ENCODE measurements at places on chromosomes 13 and 19. TPM values are rescaled to one million over a fixed set of nuclear protein-coding genes. Genes with fewer than 3 reads are reported as not detected.
A peak's percentile ranks its signal among the peaks of the same experiment; 100 is the strongest.

CADM4 gene
- 6.6 TPM for total RNA-seq

KASH5 gene
- total RNA-seq, result not detected

LSM14A gene
- 75.9 TPM for total RNA-seq

ZNF350 gene
- total RNA-seq, result 15.6 TPM

CEACAM3 gene
- not detected for total RNA-seq

ZSWIM9 gene
- 5.6 TPM for total RNA-seq

ZNF99 gene
- under 0.01 TPM for total RNA-seq

TNFSF13B gene
- total RNA-seq, result 1.3 TPM

KLK15 gene
- total RNA-seq, result not detected

DENND1C gene
- total RNA-seq, result 0.20 TPM

GRCh38 chr13:84917252-84917878 is 881.9 kb downstream of the SLITRK6 start:
- peak; percentile 12 for DNase-seq

- peak; percentile 42 for DNase-seq
These were observed 13.0 kb upstream of the MYH14 start for GRCh38 chr19:50190439-50190891.

DNA sequence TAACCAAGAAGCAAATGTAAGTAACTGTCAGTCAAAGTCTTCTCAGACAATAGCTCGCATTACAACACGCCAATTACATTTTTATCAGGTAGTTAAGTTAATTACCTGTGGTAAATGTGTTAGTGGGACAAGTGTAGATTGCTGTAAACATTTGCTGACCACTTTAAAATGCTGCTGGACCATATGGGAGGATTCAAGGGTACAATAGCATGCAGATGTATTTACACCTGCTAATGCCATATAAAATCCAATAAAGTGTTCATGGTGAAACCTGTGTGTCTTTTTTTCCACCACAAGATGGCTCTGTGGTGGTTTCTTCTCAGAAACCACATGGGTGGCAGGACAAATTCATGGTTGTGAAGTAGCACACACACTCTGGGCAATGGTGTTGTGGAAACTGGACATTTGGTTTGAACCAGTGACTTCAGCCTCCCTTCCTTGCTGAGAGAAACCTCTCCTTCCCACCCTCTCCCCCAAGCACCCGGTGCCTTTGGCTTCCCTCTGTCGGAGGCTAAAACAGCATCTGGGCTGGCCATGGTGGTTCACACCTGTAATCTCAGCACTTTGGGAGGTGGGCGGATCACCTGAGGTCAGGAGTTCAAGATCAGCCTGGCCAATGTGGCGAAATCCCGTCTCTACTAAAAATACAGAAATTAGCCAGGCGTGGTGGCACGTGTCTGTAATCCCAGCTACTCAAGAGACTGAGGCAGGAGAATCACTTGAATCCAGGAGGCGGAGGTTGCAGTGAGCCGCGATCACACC is 18.1 kb upstream of the GTF3A start:
- DNase-seq, result peak; percentile 59

- DNase-seq, result no peak
These were observed 64.4 kb upstream of the NPAS1 start for GRCh38 chr19:46954993-46955812.

DNA sequence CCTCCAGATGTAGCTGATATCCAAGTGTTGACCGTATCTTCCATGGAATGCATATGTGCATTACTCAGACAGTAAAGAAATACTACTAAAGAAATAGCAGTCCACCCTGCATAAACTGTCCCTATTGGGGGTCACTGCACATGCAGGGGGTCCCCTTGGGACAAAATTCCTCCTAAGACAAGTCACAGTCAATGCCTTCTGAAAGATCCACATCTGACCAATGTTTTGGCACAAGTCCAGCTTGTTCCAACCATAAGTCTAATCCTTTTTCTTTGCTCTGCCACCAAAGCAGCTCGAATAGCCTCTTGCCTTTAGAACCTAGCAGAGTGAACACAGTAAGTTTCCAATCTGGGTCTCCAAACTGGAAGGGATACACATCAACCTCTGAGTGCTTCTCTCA is 87.9 kb downstream of the DIAPH3 start:
- no peak for DNase-seq

DNA sequence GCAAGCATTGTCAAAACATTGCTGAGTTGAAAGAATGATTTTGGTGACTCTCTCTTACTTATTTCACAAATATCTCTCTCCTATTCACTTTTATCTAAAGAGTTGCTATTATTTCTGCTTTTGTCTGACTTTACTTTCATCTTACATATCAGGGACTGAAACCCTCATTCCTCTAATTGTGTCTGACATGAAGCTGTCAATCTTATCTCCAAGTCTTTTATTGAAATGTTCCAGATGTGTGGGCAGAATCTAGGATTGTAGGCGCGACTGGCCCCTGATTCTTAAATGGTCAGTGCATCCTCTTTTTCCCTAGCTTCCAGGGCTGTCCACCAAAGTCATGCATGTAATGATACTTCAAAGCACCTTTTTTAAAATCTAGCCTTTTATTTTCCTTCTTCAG is 174.6 kb downstream of the NDFIP2 start:
- DNase-seq, result no peak

DNA sequence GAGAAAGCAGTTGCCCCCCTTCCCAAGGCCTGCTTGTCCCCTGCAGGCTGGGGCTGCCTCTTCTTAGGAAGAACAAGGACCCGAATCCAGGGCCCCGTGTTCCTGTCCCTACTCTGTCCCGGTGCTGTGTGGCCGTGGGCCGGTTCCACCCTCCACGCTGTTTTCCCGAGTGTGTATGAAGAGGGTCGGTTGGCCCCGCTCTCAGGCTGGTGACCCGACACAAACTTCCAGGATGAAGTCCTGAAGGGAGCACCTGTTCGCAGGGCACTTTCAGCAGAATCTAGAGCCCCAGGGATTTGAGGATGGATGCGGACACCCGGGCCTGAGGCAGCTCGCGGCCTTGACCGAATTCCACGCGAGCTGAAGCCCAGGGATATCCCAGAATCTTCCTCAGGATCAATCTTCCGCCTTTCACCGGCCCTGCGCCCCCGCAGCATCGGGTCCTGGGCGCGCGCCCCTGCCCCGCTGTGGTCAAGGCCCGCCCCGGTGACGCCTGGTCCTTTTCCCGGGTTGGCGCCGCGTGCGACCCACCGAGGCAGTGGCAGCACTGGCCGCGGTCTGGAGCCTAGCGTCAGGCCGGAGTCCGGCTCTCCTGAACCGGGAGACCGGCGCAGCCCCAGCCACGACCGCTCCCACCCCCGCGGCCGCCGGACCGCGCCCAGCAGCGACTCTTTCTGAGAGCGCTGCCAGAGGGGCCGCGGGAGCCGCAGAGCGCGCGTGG is 528 bp upstream of the CHST8 start:
- DNase-seq, result no peak

DNA sequence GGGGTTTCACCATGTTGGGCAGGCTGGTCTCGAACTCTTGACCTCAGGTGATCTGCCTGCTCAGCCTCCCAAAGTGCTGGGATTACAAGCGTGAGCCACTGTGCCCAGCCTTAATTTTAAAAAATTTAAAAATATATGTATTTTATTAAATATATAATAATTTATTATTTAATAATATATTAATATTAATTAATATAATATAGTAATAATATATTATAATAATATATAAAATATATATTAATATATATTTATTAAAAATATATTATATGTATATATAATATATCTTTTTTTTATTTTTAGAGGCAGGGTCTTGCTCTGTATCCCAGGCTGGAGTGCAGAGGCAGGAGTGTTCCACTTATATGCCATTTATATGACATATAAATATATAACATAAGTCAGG is 52.9 kb upstream of the ADGRE1 start:
- no peak for DNase-seq

GRCh38 chr19:32287811-32288227 is 57.6 kb upstream of the ZNF507 start:
- DNase-seq, result peak; percentile 19

DNA sequence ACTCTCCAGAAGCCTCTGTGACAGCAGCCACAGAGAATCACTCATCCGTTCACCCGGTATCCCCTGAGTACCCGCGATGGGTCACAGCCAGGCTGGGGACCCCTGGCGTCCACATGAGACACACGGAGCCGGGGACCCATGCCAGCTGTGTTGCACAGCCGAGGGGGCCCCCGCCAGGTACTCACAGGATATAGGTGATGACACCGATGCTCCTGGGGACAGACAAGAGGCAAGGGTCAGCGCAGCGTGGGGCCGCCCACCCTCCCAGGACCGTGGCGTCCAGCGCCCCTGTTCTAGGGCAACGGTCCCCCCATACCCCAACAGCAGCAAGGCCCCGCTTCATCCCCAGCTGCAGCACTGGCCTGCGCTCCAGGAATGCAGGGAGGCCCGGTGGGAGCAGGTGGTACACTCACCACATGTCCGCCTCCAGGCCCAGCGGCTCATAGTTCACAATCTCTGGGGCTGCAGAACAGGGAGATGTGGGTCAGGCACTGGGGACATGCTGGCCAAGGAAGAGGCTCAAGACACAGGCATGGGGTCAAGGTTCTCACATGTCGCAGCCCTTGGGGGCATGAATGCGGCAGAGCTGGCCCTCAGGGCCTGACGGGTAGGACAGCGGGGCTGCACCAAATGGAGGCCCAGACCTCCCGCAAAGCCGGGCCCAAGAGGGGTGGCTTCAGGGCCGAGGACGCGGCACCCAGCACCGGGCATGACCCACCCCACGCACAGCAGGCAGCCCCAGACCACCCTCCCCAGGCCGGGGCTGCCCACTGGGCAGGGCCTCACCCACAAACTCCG is 7.2 kb downstream of the DAPK3 start:
- no peak for DNase-seq

- DNase-seq, result peak; percentile 23
These were observed 152.9 kb downstream of the SIPA1L3 start for GRCh38 chr19:38059897-38060296.

GRCh38 chr19:41064974-41065569 is 23.2 kb upstream of the CYP2A13 start:
- no peak for DNase-seq

- no peak for DNase-seq
These were observed 19.3 kb downstream of the GADD45B start for GRCh38 chr19:2495130-2495641.

DNA sequence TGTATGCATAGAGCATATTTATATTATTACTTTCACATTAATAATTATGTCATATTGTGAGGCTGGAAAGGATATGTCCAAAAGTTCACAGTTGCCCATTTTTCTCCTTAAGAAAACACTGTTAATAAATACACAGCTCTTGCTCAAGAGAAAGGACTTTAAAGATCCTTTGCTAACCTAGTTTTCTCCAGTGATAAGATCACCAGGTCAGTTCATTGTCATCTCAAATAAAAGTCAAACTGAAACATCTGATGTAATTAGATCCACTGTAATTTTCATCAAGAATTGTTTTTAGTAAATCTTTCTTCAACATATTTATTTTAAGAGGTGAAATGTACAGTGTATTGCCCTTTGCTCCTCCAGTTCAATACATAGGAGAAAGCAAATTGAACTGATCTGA is 82.8 kb upstream of the KLHL1 start:
- DNase-seq, result peak; percentile 48

DNA sequence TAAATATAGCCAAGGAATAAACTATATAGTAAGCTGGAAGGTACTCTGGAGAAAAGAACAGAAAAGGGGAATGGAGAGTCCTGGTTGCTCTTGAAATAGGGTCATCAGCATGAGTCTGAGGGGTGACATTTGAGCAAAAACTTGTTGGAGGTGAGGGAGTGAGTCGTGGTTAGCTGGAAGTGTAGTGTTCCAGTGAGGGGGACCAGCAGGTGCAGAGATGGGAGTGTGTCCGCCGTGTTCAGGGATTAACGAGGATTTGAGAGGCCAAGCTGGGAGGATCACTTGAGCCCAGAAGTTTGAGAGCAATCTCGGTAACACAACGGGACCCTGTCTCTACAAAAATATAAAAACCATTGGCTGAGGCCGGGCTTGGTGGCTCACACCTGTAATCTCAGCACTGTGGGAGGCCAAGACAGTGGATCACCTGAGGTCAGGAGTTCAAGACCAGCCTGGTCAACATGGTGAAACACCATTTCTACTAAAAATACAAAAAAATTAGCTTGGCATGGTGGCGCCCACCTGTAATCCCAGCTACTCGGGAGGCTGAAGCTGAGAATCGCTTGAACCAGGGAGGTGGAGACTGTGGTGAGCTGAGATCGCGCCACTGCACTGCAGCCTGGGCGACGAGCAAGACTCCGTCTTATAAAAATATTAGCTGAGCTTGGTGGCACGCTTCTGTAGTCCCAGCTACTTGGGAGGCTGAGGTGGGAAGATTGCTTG is 1.1 kb downstream of the SUPT5H start:
- no peak for DNase-seq

GRCh38 chr19:18846862-18847548 is 15.2 kb downstream of the UPF1 start:
- peak; percentile 49 for DNase-seq
